ENCODE measurements at places on chromosomes 1 and 21. TPM values are rescaled to one million over a fixed set of nuclear protein-coding genes. Genes with fewer than 3 reads are reported as not detected.

- no peak overlapping the region for H3K27ac ChIP-seq
- no peak overlapping the region for H3K4me3 ChIP-seq
- DNase-seq = no peak
- no peaks in the 10 kb centered on the region for H3K36me3 ChIP-seq
Observed at GRCh38 chr1:48005253-48006117, 8.3 kb upstream of the TRABD2B start.

GRCh38 chr1:9399510-9400424, 107.1 kb downstream of the SPSB1 start:
- peaks cover 11% of the 10 kb centered on the region for H3K4me1 ChIP-seq
- H3K4me3 ChIP-seq = no peak overlapping the region
- DNase-seq = no peak
- no peak overlapping the region for H3K27ac ChIP-seq
- H3K27me3 ChIP-seq = peaks cover 11% of the 10 kb centered on the region
- H3K36me3 ChIP-seq = no peaks in the 10 kb centered on the region

The CNR2 gene
- total RNA-seq = not detected

The WDR64 gene
- total RNA-seq = not detected

The CD52 gene
- total RNA-seq = not detected

GRCh38 chr1:216247937-216248336, 175.3 kb downstream of the USH2A start:
- DNase-seq = no peak
- no peaks in the 10 kb centered on the region for H3K27me3 ChIP-seq
- H3K4me1 ChIP-seq = no peaks in the 10 kb centered on the region
- H3K36me3 ChIP-seq = no peaks in the 10 kb centered on the region
- H3K4me3 ChIP-seq = no peak overlapping the region

The CFAP74 gene
- total RNA-seq = not detected

DNA sequence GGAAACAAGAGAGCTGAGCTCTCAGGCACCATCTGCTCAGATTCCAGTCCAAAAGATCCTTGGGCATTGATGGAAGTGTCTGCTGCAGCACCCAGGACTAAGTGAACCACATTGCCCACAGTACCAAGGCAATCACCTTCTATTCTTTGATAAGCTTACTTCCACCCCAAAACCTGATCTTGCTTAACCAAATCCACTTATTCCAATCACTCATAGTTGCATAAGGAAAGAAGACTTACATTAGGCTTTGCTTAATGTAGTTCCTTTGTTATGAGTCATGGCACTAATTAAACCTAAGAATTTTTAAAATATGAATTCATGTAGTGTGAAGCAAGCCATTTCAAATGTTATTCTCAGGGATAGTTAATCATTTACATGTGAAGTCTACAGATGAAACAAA, 84.5 kb downstream of the UCHL5 start:
- peak overlapping the region; percentile 73 for H3K27ac ChIP-seq
- no peaks in the 10 kb centered on the region for H3K27me3 ChIP-seq
- no peaks in the 10 kb centered on the region for H3K36me3 ChIP-seq
- peaks cover 68% of the 10 kb centered on the region for H3K4me1 ChIP-seq
- H3K4me3 ChIP-seq = peak overlapping the region; percentile 20

The HMGCS2 gene
- total RNA-seq = not detected

- no peak overlapping the region for H3K4me3 ChIP-seq
- H3K36me3 ChIP-seq = peaks cover 49% of the 10 kb centered on the region
Observed at GRCh38 chr1:179305450-179305849, 11.9 kb downstream of the SOAT1 start.

- no peak for DNase-seq
- H3K36me3 ChIP-seq = no peaks in the 10 kb centered on the region
- H3K27ac ChIP-seq = no peak overlapping the region
- no peak overlapping the region for H3K4me3 ChIP-seq
- no peaks in the 10 kb centered on the region for H3K4me1 ChIP-seq
Observed at GRCh38 chr1:56824938-56825337, 5.7 kb upstream of the FYB2 start.

GRCh38 chr21:27171707-27172106, 204.8 kb upstream of the ADAMTS5 start:
- H3K27ac ChIP-seq = no peak overlapping the region
- DNase-seq = no peak
- no peaks in the 10 kb centered on the region for H3K27me3 ChIP-seq
- H3K4me3 ChIP-seq = no peak overlapping the region
- no peaks in the 10 kb centered on the region for H3K4me1 ChIP-seq

- peaks cover 66% of the 10 kb centered on the region for H3K27me3 ChIP-seq
- H3K36me3 ChIP-seq = no peaks in the 10 kb centered on the region
- no peak for DNase-seq
- no peak overlapping the region for H3K4me3 ChIP-seq
- H3K27ac ChIP-seq = no peak overlapping the region
Observed at GRCh38 chr1:111392042-111392441, 35.5 kb downstream of the OVGP1 start.

The FYB2 gene
- total RNA-seq = not detected

GRCh38 chr21:19853061-19853460, 1145.1 kb upstream of the NCAM2 start:
- no peaks in the 10 kb centered on the region for H3K36me3 ChIP-seq
- no peak overlapping the region for H3K27ac ChIP-seq
- no peak overlapping the region for H3K4me3 ChIP-seq
- no peaks in the 10 kb centered on the region for H3K27me3 ChIP-seq
- DNase-seq = no peak

The CYP4A11 gene
- total RNA-seq = not detected

GRCh38 chr1:205391386-205391785, 30.5 kb downstream of the LEMD1 start:
- no peak for DNase-seq
- H3K36me3 ChIP-seq = no peaks in the 10 kb centered on the region
- H3K27ac ChIP-seq = no peak overlapping the region
- no peaks in the 10 kb centered on the region for H3K4me1 ChIP-seq
- H3K27me3 ChIP-seq = peaks cover 36% of the 10 kb centered on the region
- H3K4me3 ChIP-seq = no peak overlapping the region

DNA sequence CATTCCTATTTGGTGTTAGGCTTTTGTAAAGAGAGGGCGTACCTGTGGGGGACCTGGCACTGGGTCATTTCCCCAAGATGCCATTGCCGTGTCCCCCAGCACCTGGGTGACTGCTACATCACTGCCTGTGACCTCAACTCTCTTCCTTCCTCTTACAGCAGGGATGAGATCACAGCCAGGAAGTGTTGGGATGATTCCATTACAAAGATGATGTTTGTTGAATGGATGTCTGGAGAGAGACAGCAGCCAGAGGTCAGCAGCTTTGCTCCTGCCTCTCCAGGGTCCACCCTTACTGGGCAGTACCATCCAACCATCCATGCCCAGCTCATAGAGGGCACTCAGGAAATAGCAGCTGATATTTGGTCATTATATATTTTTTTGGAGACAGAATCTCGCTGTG, 35.1 kb downstream of the TMEM51 start:
- H3K4me1 ChIP-seq = peaks cover 77% of the 10 kb centered on the region
- H3K4me3 ChIP-seq = no peak overlapping the region
- no peak for DNase-seq
- no peaks in the 10 kb centered on the region for H3K27me3 ChIP-seq
- H3K27ac ChIP-seq = no peak overlapping the region

GRCh38 chr1:237709355-237709754, 181.4 kb downstream of the ZP4 start:
- H3K4me1 ChIP-seq = no peaks in the 10 kb centered on the region
- no peaks in the 10 kb centered on the region for H3K27me3 ChIP-seq
- no peak overlapping the region for H3K27ac ChIP-seq

The MPZ gene
- total RNA-seq = 0.37 TPM

- no peak for DNase-seq
- no peak overlapping the region for H3K4me3 ChIP-seq
- no peaks in the 10 kb centered on the region for H3K36me3 ChIP-seq
- no peaks in the 10 kb centered on the region for H3K4me1 ChIP-seq
Observed at GRCh38 chr1:97164276-97164639, 442.7 kb downstream of the PTBP2 start.

GRCh38 chr1:47967864-47968555, 29.2 kb downstream of the TRABD2B start:
- no peak overlapping the region for H3K27ac ChIP-seq
- no peaks in the 10 kb centered on the region for H3K36me3 ChIP-seq
- H3K4me3 ChIP-seq = no peak overlapping the region
- no peak for DNase-seq
- H3K27me3 ChIP-seq = no peaks in the 10 kb centered on the region

The TGFBR3 gene
- total RNA-seq = 10.8 TPM

DNA sequence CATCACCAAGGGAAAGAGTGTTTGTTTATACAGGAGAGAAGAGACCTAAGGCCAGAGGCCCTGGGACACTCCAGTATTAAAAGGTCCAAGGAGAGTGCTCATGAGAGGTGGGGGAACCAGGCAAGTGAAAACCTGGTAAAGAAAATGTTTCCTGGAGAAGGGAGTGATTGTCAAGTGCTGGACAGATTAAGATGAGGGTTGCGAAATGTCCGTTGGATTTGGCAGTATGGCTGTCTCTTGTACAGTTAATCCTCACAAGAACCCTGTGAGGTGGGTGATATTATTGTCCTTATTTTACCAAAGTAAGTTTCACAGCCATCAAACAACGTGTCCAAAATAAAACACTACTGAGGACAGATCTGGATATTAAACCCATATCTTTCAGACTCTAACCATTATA, 44.2 kb downstream of the RPAP2 start:
- H3K4me3 ChIP-seq = no peak overlapping the region
- no peak for DNase-seq
- H3K27me3 ChIP-seq = no peaks in the 10 kb centered on the region
- H3K4me1 ChIP-seq = no peaks in the 10 kb centered on the region
- H3K27ac ChIP-seq = no peak overlapping the region

GRCh38 chr1:161216945-161217712, 2.0 kb downstream of the FCER1G start:
- H3K27ac ChIP-seq = no peak overlapping the region
- peaks cover 32% of the 10 kb centered on the region for H3K36me3 ChIP-seq
- peaks cover 32% of the 10 kb centered on the region for H3K27me3 ChIP-seq
- peaks cover 9% of the 10 kb centered on the region for H3K4me1 ChIP-seq
- DNase-seq = no peak

DNA sequence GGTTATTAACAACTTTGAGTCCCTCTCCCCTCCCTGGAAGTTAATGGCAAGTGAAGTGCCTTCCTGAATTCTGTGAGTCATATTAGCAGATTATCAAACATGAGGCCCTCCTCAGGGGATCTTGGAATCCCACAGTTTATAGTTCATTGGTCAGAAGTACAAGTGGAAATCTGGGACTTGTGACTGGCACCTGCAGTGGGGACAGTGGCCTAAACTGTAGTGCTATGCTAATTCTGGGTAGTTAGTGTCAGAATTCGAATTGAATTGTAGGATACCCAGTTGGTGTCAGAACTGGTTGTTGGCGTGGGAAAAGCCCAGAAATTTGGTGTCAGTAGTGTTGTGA, 26.2 kb downstream of the ZYG11B start:
- no peaks in the 10 kb centered on the region for H3K27me3 ChIP-seq
- peaks cover 25% of the 10 kb centered on the region for H3K4me1 ChIP-seq
- no peak overlapping the region for H3K4me3 ChIP-seq
- DNase-seq = no peak

DNA sequence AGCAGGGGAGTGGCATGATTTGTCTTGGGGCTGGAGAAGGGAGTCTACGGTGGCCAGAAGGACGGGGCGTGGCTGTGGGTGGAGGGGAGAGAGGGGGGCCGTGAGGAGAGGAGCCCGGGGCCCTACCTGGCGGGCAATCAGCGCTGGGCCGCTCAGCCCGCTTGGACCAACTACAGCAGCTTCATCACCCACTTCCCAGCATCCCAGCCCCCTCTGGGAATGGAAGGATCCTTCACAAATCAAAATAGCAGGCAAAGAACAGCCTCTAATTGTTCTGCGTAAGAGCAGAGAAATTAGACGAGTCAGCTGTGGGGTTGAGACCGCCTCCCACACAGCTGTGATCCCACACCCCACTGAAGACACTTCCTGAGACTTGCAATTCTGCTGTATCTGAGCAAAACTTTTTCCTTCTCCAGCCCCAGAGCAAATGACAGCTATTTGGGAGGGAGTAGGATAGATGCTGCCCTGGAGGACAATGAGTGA, 43.5 kb downstream of the OPRD1 start:
- H3K27ac ChIP-seq = no peak overlapping the region
- H3K4me1 ChIP-seq = peaks cover 14% of the 10 kb centered on the region

GRCh38 chr21:21045518-21045917, 47.3 kb downstream of the NCAM2 start:
- H3K36me3 ChIP-seq = no peaks in the 10 kb centered on the region
- no peak overlapping the region for H3K4me3 ChIP-seq
- DNase-seq = no peak
- no peaks in the 10 kb centered on the region for H3K4me1 ChIP-seq

- H3K4me1 ChIP-seq = no peaks in the 10 kb centered on the region
- H3K27ac ChIP-seq = no peak overlapping the region
- H3K36me3 ChIP-seq = peaks cover 9% of the 10 kb centered on the region
- no peaks in the 10 kb centered on the region for H3K27me3 ChIP-seq
- no peak for DNase-seq
- H3K4me3 ChIP-seq = no peak overlapping the region
Observed at GRCh38 chr1:145977016-145977415, 12.5 kb downstream of the POLR3GL start.

- H3K4me3 ChIP-seq = no peak overlapping the region
- H3K27me3 ChIP-seq = no peaks in the 10 kb centered on the region
- DNase-seq = no peak
- H3K27ac ChIP-seq = no peak overlapping the region
Observed at GRCh38 chr1:248813546-248813945, 12.2 kb downstream of the SH3BP5L start.

The TDRD10 gene
- not detected for total RNA-seq
